ENCODE measurements at places on chromosomes 7 and 10. TPM values are rescaled to one million over a fixed set of nuclear protein-coding genes. Genes with fewer than 3 reads are reported as not detected.

DNA sequence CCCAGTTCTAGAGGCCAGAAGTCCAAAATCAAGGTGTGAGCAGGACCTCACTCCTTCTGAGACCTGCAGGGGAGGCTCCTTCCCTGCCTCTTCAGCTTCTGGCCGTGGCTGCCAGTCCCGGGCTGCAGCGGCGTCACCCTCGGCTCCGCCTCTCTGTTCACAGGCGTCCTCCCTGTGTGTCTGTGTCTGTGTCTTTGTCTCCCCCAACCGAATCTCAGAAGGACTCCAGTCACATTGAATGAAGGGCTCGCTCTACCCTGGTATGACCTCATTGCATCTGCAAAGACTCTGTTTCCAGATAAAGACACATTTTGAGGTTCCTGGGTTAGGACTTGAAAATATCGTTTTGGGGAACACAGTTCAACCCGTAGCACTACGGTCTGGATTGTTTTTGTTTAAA is 33.1 kb upstream of the GALNT11 start:
- peak; percentile 52 for DNase-seq

DNA sequence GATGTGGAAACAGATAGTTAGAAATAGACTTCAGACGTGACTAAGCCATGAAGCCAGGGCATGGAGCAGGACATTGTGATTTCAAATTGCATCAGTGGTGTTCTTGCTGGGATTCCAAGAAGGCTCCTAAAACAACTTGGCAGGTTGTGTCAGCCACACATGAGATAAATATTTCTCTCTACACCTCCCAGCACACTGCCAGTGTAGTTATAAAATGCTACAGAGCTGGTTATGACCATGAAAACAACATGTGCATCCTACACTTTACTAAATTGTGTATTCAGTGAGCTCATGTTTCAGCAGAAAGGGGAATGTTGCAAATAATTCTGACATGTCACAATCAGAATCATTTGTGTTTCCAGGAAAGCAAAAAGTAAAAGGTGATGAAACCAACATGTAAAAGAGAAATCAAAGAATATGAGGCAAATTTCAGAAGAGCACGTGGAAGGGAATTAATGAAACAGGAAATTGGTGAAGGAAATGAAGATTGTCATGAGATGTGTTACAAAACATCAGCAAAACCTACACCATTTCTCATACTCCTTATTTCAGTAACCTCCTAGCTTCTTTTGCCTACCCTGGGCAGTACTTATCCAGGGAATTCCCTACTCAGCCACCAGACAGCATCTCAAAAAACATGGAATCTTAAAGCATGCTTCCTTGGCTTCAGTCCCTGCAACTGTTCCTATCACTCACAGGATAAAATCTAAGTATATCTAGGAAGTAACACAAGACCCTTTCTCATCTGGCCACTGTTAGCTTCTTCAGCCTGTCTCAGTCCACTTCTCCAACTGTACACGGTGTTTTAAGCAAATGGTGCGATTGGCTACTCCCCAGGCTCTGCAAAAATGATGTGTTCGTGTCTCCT is 5.8 kb upstream of the CYP3A7 start:
- no peak for DNase-seq

DNA sequence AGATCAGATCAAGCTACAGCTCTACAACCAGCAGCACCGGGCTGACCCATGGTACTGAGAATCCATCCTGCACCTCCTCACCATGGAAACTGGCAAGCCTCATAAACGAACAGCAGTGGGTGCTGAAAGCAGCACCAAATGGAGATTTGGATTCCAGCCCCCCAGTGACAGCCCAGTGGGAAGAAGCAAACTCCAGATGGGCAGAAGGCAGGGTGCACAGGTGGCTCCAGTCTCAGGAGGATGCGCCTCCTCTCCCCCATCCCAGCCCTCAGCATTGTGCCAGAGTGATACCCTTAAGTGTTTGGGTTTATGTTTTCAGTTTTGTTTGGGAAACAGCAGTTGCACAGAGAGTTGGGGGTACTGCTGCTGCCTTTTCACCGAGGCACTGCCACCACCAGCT is 20.6 kb upstream of the SMO start:
- no peak for DNase-seq

- no peak for DNase-seq
These were observed 171.6 kb upstream of the SVIL start for GRCh38 chr10:29806350-29806788.

GRCh38 chr10:71093531-71093930 is 118.8 kb upstream of the UNC5B start:
- DNase-seq, result peak; percentile 23

- DNase-seq, result no peak
These were observed 103.3 kb upstream of the GATA3 start for GRCh38 chr10:7950981-7951847.

DNA sequence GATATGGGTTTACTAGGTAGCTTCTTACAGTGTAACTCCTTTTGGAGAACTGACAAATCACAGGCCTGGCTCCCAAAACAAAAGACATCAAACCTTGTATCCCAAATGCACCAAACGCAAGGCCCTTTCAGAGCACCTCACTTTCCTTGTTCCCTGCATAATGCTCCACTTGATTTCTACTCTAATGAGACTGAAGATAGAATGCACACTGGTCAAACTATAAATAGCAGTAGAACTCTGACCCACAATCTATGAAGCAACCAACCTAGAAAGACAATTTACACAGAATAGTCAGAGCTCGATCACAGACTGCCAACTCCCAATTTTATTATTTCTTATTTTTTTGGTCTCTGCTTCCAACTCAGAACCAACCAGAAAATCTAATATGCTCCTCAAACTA is 214.4 kb downstream of the CACNA2D1 start:
- no peak for DNase-seq

- no peak for DNase-seq
These were observed 109.6 kb downstream of the ACTR3B start for GRCh38 chr7:152869041-152869676.

GRCh38 chr10:30784524-30784896 is 155.0 kb upstream of the LYZL2 start:
- no peak for DNase-seq

GRCh38 chr7:73974948-73975926 is 52.7 kb upstream of the ELN start:
- DNase-seq, result peak; percentile 27

SLIT1 gene
- total RNA-seq, result 0.34 TPM

POLR3A gene
- 20.6 TPM for total RNA-seq

ZPBP gene
- 1.2 TPM for total RNA-seq
